ENCODE measurements at places on chromosomes 6 and 20.

DNA sequence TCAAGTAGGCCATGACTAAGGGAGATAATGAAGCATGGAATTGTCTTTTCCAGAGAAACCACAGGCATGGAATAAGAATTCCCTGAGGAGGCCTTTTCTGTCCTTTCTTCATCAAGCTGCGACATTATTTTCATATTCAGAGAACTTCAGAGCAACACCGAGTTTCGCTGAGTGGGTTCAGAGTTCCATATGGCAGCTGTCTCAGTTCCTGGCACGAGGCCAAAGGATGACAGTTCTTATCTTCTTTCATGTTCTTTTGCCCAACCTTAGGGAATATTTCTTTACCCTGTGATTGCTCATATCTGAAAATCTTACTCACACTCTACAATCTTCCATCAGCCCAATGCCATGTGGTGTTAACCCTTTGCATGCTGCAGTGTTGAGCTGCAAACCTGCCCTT lies 135.3 kb upstream of the BMP2 start:
- no peak for DNase-seq

DNA sequence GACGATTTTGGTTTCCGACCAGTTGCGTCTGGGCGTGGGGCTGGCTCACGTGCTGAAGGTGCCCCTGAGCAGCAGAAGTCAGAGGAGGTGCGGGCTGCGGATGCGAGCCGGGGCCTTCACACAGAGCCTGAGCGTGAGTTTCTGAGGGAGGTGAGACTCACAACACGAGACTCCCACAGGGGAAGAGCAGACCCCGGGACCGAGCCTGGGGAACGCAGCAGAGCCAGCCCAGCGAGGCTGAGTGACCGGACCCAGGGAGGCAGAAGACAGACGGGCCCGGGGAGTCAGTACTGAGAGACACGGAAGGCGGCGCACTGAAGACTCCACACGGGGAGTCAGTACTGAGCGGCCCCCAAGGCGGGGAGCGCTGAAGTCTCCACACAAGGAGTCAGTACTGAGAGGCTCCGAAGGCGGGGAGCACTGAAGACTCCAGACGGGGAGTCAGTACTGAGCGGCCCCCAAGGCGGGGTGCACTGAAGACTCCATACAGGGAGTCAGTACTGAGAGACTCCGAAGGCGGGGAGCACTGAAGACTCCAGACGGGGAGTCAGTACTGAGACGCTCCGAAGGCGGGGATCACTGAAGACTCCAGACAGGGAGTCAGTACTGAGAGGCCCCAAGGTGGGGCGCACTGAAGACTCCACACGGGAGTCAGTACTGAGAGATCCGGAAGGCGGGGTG lies 77.8 kb downstream of the DLL1 start:
- no peak for DNase-seq

DNA sequence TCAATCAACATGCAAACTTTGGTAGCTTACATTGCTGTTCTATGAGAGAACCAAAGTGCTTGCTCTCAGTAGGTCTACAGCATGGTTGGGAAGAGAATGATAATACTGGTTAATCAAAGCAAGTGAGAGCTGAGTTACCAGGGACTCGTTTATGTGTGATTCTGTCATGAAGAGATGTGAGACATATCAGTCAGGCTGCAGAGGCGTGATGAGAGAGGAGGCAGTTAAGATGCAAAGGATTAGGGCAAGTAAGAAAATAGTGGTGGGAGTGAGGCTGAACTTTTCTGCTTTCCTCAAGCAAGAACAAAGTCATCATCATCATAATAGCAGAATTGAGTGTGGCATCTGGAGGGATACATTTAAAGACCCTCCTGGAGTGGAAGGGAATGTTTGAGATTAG lies 86.5 kb downstream of the RPS12 start:
- DNase-seq: no peak

GRCh38 chr6:141024526-141024925 lies 1108.2 kb upstream of the GJE1 start:
- no peak for DNase-seq

GRCh38 chr20:50295762-50296449 lies 105.3 kb downstream of the CEBPB start:
- DNase-seq: no peak

All from HEK293T (cell line).